ENCODE measurements at places on chromosomes 11 and 22.

DNA sequence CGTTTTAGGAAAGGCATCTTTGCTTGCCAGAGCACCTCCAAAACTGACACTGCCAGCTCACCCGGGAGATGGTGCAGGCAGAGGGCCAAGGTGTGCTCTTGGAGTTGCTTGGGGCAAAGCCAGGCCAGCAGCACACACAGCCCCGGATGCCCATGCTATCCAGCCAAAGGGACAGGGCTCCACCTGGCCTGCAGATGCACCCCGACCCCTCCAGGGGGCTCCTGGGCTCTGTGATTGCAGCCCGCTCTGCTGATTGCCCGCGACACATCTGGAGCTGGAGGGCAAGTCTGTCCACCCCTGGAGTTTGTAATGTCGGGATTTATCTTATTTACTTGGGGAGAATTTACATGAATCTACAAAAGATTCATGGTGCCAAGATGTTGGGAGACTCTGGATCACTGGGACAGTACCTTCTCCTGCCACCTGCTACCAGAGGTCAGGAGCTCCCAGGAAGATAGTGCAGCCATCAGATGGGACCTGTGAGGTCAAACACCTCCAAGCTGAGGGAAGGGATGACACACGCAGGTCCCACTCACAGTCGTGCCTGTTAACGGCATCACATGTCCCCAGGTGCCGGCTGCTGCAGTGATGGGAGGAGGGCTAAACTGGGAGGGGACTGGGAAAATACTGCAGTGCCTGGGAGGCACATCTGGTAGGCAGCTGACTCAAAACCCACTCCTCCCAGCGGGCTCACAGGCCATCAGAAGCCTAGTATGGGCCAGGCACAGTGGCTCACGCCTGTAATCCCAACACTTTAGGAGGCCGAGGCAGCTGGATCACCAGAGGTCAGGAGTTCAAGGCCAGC lies 17.2 kb downstream of the CBX7 start:
- no peak for DNase-seq

DNA sequence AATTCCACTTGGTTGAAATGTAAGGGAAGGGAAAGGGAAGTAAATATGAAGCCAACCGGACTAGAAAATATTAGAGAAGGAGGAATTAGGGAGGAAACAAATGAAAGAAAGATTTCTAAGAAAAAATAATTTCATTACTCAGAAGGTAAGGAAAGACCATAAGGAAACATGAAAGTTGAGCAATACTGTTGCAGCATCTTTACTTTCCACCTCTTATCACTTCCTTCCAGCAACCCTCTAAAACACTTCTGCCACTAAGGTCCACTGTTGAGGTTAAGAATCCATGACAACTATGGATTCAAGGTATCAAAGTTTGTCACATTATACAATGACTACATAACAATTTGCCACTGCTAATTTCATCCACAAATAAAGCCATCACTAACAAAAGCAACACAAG lies 308.6 kb downstream of the DLG2 start:
- no peak for DNase-seq

GRCh38 chr11:117328375-117329010 lies 839 bp downstream of the CEP164 start:
- no peak for DNase-seq

DNA sequence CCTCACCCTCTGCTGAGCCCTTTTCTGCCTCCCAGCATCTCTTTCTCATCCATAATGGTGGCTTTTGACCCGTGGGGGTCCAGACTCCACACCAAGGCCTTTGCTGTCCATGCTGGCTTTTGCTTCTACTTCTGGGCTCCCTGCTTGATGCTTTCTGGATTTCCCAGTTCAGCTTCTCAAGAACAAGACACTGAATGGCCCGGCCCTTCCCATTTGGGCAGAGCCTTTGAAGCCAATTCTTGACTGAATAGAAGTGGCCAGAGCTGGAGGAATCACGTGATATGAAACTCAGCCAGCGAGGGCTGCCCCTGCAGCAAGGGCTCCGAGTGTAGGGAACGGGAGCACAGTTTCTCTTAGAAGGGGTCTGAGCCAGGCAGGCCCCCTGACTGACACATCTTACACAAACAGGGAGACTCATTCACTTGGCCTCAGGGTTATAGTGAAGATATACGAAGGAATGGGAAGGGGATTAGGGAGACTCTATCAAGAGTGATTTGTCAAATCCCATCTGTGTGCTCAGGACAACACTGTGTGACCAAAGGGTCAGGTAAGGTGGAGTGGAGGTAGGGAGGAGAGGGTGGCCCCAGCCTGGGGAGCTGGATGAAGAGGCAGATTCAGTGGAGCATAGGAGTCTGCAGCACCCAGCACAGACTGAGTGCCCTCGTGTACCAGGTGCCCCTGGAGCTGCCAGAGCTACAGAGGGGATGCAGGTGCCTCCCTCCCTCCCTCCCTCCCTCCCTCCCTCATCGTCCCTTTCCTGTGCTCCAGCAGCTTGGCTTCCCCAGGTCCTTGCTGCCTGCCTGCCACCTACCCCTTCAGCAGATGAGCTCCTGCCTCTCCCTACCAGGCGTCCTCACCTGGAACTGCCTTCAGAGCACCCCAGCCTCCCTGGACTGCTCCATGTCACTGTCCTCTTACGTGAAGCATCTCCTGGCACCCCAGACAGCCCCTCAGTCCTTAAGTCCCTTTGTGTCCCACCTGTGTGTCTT lies 106.0 kb downstream of the TRIM29 start:
- DNase-seq = no peak

GRCh38 chr11:57751676-57752253 lies at the start of gene BTBD18:
BTBD18 (minus strand) TSS chr11:57751819; CDS start chr11:57751188, 631 bp downstream.
- DNase-seq = no peak

DNA sequence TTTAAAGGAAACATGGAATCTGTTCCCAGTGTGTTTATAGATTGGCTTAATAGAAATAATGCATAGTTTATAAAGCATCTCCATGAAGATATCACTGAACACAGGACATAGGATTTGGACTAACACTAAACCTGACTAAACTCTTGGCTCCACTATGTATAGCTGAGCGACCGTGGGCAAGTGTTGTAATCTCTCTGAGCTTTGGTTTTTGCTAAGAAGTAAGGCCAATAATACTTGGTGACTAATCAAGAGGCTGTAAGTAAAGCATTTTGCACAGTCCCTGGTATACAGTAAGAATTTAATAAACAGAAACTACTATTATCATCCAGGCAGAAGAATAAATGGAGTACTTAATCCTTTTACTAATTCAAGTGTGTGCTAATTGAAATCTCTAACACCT lies 125.5 kb upstream of the MTMR2 start:
- no peak for DNase-seq

- no peak for DNase-seq
These were observed 21.7 kb upstream of the NRGN start for GRCh38 chr11:124717786-124718651.

GRCh38 chr11:35131886-35132285 lies 7.1 kb upstream of the CD44 start:
- DNase-seq = no peak

GRCh38 chr11:117443266-117444186 lies 115.9 kb downstream of the CEP164 start:
- DNase-seq = peak; percentile 47

DNA sequence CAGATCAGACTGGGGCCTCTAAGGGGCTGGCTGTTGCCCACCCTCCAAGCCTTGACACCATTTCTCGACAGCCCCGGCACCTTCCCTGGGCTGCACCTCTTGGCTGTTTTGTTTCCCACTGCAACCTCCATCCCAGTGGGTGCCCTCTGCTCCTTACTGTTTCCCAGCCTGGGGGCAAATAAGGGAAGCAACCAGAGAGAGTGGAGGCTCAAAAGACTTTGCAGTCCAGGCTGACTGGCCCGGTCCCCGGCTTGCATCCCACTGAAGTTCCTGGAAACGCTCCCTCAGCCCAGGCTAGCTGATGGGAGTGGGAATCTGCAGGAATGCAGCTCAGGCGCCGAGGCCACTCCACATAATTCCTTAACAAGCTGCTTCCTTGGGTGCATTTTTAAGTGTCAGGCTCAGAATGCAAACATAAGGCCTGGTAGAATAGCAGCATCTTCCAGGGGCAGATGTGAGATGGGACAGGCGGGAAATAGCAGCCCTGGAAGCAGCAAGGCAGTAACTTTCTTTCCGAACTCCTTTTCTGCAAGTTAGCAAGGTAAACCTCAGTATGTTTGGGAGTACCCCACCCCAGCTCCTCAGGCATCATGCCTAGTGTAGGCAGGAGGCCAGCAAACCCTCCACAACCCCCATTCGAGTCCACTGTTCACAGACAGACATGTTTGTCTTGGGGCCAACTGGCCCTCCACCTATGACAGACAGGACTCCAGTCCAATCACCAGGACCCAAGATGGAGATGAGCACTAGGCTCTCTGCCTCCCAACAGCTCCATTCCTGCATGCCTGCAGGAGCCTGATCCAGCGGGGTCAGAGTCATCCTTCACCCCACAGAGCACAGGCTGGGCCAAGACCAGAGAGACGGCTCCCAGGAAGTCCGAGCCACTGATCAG lies 39.3 kb downstream of the RPL27A start:
- DNase-seq = no peak
